ENCODE measurements at places on chromosomes 7 and 10.

DNA sequence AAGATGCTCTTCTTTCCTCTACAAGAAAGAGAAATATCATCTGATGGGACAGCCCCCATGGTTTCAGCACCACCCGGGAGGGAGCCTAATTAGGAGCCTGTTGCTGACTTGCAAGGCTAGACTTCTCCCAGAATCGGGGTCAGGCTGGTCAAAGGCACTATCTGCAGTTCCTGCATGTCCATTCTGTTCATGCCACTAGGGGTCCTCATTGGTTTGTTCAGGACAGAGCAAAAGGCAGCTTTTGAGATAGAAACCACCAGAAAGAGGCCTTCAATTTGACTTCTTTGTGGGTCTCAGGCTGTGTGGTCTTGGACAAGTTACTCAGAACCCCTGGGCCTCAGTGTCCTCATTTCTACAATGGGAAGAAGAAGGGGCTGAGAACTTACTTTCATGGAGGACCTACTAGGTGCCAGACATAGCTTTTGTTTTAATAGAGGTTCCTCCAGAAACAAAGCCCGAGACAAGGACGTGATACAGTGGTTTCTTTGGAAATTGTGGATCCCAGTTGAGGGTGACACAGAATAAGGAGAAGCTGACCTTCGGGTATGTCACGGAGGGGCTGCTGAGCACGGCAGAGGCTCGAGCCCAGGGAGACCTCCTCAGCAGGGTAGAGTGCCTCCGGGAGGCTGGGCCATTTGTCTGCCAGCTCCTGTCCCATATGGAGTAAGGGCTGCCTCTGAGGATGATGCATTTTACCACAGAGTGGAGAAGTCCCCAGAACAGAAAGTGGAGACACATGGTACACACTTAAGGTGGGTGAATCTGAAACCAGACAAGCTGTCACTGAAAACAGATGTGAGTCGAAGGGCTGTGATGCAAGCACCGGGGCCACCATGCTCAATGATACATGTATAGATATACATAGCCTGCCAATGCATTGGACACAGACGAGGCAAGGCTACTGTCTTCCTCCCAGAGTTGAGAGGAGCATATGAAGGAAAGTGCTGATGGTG is 33.1 kb upstream of the NEUROD6 start:
- DNase-seq = no peak

DNA sequence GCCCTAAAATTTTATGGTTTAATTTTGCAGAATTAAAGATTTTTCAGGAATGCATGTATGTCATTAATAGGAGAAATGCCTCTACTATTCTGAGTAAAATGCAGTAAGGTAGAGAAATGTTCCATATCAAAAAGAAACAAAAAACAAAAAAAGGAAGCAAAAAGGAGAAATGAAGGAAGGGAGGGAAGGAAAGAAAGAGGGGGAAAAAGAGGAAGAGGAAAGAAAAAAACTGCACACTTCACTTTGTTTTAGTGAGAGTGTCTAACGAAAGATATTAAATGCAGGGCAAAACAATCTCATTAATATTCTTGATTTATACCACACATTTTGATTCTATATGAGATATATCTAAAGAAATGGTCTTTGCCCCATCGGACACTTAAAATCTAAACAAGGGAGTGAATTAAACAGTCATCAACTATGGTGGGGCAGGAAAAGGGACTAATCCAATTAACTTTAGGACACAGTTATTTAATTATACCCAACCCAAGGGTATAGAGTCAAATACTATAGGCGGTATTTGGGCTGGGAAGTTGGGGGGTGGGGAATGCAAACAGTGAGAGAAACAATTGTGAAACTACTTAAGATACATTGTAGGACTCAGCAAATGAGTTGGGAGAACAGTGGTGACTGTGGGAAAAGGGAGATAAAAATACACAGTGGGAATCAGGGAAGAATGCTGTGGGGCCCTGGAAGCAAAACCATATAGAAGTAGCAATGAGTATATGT is 27.0 kb downstream of the IMMP2L start:
- DNase-seq = no peak

- no peak for DNase-seq
These were observed 180.2 kb upstream of the TPK1 start for GRCh38 chr7:145016068-145016467.

DNA sequence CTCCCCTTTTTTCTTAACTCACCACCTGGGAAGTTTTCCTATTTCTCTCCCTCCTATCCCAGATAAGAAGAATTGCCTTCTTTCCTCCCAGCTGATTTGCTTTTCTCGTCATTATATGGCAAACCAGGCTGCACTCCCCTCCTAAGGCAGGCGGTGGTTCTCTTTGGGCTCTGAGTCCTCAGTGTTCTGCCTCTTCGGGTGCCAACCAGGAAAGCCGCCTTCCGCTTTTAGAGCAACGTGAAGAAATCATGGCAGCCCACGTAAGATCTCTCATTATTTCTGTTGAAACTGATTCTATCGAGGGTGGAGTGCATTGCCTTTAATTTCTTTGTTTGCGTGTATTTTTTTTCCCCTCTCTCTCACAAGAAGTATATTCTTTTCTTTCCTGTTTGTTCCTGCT is 141.9 kb downstream of the CUX1 start:
- DNase-seq = no peak

DNA sequence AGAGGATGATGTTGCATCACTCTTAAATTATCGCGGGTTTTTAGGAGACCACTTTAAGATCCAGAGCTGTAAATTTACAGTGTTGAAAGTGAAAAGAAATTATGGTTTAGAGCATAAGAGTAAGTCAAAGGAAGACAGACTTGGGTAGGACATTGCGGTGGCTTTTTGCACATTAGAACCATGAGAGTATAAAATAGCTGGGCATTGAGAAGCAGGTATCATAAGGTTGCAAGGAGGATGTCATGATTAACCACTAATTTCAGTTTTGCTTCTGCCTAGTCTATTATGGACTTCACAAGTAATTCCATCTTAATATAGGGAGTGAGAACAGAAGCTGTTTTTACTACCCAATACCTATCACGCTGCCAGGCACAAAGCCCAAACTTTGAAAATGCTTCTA is 57.7 kb downstream of the CALCR start:
- no peak for DNase-seq

DNA sequence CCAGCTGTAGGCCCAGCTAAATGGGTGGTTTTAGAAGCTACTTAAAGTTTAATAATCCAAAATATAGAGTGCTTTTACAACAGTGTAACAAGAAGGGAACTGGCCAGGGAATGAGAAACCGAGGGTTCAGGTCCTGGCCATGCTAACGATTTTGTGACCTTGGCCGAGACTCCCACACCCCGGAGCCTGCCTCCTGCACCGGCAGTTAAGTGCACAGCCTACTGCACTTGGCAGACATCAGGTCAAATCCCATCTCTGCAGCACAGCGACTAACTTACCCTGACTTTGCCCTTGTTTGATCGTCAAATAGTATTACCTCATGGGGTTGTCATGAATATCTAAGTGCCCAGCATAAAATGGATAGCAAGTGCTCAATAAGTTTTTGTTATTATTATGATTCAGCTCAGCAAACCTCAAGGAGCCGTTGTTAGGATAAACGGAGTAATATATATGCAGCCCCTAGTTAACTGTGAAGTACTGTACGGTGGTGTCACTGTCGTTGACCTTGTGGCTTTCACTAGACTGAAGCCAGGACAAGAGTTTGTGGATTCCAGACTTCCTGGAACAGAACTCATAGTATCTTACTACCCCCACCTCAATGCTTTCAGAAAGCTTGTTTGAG is 35.5 kb downstream of the LYZL1 start:
- no peak for DNase-seq

GRCh38 chr7:2607122-2607922 is 24.5 kb upstream of the TTYH3 start:
- no peak for DNase-seq

- DNase-seq = no peak
These were observed 136.3 kb downstream of the MAPK8 start for GRCh38 chr10:48442809-48443177.

DNA sequence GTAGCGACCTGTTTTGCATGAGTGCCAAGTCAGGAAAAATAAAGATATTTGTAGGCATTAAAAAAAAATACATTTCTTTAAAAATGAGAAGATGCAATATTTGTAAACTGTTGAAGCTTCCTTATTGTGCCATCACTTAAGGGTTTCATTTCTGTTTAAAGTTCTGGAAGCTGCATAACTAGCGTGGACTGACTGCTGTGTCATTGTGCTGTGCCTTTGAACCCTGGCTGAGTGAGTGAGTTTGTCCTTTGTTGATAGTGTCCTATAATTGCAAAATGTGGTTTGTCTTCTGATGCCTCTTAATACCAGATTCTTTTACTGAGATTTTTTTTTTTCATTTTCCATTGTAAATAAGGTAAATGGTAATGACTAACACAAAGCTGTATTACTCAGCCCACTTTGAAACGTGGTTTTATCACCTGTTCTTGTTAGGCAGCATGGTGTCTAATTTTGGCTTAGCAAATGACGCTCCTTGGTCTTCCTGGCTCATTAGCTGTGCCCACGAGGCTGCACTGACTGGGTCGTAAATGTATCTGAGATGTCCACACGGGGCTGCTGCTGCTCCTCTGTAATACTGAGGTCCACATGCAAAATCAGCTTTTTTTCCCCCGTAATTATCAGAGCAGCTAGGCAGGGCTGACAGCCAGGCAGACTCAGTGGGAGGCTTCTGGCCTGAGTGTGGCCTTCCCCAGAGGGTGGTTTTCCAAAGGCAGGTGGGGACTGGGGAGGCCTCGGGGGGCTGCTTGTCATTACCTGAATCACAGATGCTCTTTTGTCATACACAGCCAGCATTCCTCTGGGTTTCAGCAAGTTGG is 14.8 kb downstream of the ZSCAN25 start:
- DNase-seq = no peak

DNA sequence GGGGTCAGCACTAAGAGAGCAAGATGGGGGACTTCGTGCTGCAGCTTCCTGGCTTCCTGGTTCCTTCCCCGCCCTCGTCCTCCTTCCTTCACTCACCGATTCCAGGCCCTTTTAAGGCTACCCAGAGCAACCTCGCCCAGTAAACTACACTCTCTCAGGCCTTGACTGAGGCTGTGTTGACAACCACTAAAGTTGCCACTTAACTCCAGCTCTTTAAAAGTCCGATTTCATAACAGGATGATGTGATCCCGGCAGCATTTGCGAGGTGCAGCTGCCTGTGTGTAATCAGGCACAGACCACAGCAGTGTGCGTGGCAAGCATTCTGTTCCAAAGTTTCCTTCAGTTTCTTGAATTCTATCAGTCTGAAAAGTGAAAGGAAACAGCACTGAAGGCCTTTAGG is 110.6 kb downstream of the RAB11FIP2 start:
- DNase-seq = no peak

- no peak for DNase-seq
These were observed 321.8 kb downstream of the TCERG1L start for GRCh38 chr10:130989670-130990232.

GRCh38 chr10:114281461-114281860 is 42.4 kb downstream of the VWA2 start:
- no peak for DNase-seq

DNA sequence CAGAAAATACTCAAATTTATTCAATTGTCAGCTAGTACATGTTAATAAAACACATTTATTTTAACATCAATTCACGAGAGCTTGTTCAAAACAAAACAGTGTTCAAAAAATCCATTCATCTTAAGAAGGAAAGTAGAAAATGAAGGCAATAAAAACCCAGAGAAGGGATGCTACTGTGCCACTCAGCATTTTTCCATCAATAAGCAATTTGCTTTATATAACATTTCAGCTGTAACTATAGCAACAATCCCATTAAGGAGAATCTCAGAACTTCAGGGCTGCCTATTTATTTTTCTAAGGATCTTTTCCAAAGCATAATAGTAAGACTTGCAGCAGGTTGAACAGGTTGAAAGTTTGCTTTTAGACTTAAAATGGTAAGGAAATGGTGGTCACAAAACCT is 190.5 kb downstream of the PCLO start:
- no peak for DNase-seq

DNA sequence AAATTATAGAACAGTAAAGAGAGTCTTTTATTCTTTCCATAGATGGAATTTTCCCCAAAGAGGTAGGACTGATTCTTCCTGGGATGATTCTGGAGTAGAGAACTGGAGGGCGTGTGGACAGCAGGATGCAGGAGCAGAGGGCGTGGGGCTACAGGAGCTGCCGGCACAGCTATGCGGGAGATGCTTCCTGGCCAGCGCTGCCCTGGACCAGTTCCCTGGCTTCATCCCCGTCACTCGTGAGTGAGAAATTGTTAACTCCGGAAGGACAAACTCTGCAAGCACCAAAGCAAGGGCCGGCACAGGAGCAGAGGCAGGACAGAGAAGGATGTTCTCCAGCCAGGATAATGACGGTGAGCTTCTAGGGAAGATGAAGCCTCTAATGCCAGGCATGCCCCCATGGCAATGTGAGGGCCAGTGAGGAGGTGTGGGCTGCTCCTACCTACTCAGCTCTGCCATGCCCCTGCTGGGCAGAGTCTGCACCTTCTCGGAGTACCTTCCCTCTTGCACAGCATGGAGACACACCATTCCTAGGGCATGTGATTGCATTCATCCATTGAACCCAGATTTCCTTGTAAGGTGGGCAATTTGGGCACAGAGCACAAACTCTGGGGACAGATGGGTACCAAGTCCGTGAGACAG is 760.9 kb upstream of the IGFBP3 start:
- DNase-seq = no peak

GRCh38 chr10:61828034-61828433 is 73.5 kb upstream of the ARID5B start:
- DNase-seq = no peak

GRCh38 chr7:109956916-109957315 is 1134.0 kb upstream of the LRRN3 start:
- no peak for DNase-seq

GRCh38 chr7:128172963-128173362 is 68.1 kb upstream of the LEP start:
- DNase-seq = no peak

GRCh38 chr10:101257491-101257890 is 28.2 kb upstream of the LBX1 start:
- no peak for DNase-seq

DNA sequence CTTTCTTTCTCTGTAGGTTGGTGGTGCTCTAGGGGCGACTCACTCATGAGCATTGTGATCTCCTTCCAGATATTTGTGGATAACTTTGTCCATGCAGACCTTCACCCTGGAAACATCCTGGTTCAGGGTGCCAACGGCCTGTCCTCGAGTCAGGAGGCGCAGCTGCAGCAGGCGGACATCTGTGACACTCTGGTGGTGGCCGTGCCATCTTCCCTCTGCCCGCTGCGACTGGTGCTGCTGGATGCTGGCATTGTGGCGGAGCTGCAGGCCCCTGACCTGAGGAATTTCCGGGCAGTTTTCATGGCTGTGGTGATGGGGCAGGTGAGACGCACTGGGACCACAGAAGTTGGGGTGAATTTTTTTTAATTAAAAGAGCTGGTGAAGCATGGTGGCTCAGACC is 9.6 kb upstream of the NDUFB2 start:
- peak; percentile 31 for DNase-seq

DNA sequence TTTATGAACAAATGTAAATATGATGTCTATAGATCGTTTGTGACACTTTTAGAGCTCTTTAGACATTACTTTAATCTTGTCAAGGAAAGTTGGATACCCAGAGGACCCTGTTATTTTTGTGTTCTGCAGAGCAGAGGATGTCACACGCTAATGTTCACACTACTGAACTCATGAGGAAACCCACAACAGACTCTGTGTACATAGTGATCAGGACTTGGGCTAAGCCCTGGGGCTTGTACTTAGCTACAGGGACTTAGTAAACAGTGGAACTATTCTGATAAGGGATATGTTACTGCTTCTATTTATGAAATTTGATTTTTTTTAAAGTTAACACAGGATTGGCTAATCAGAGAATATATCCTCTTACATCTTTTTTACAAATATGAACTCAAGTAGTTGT is 36.1 kb upstream of the ZNF518A start:
- DNase-seq = no peak
